ENCODE measurements at places on chromosomes 2 and 18.

- no peak for DNase-seq
Measured at GRCh38 chr2:191867507-191867847, 20.6 kb upstream of the CAVIN2 start.

DNA sequence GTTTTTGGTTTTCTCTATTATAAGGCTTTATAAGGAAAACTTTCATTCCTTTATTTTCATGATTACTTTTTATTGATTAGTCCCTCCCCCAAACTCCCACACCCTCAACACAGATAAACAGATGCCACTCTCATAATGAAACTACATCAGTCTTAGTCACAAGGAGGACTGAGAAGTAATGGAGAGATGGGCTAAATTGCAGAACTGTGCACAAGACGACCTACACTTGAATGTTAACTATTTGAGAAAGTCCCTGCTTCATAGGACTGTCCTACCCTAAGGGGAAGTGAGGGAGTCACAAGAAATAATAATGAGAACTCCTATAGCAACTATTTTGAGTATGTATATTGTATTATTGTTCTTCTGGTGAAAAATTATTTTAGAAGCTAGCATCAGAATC, 360.8 kb downstream of the RBM43 start:
- no peak for DNase-seq

GRCh38 chr2:58146707-58147106, 94.4 kb downstream of the FANCL start:
- no peak for DNase-seq

DNA sequence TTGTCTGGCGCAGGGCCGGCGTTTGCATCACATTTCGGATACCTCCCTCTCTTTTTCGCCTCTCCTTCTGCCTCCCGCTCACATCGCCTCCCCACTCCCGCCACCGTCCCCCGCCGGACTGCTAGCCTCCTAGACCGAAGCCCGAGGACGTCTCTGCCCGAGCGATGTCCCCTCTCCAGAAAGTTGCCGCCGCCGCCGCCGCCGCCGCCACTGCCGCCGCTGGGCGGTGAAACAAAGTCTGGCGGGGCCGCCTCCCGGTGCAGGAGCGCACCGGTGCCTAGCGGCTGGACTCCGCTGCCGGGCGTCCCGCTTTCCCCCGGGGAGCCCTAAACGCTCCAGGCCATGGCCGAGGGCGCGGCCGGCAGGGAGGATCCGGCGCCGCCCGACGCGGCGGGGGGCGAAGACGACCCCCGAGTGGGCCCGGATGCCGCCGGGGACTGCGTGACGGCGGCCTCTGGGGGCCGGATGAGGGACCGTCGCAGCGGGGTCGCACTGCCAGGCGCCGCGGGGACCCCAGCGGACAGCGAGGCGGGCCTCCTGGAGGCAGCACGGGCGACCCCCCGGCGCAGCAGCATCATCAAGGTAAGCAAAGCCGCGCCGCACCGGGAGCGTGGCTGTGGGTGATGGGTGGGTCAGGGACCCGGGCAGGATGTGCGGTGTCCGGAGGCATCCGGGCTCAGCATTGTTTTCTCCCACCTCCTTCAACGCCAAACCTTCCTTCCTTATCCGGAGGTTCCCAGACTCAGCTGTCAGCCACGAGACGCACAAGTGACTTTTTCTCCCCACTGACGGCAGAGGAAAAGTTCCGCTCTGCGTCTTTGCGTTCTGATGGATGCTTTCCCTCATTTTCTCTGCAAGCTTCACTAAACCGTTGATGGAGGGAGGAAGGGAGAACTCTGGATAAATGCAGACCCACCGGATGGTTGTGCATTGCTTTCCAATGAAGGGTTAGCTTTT, 643 bp downstream of the PLCL1 start:
- DNase-seq = no peak

DNA sequence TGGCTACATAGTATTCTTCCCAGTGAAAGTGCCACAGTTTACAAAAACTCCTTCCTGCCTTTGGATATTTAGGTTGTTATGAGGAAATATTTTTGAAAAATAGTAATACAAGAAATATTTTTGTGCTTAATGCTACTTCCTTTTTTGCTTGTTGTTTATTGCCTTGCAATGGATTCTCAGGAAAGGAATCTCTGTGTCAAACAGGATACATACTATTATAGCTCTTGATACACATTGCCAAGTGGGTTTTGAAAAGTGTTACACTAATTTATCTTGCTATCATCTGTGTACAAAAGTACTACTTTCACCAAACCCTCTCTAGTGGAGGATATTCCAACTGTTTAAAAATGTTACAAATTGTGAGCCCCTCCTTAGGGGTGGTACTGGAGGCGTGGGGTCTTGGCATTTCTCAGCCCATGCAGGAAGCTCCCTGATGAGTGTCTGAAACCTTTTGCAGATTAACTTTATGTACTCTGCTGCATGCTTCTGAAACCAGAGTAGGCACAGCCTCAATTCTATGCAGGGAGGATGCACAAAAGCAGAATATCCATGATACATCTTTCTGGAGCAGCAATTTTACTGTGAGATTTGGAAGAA, 54.5 kb downstream of the EVA1A start:
- no peak for DNase-seq

GRCh38 chr2:42142547-42143184, 26.5 kb upstream of the EML4 start:
- no peak for DNase-seq

DNA sequence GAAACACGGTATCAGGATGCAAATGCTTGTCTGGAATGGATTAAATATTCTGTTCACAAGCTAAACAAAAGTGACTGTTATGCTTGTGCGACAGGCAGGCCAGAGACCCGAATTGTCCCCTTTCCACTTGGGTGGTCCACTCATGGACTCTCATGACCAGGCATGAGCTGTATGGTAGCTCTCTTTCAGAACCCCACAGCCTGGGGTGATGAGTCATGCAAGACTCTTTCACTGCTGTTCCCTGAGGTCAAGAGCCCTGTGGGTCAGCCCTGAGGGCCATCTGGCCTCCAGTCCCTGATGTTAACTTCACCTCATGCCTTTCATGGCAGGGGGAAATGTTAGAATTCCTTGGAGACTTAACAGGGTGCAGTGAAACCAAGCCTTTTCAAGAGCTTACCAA, 13.7 kb upstream of the SAP130 start:
- DNase-seq = no peak

- DNase-seq = no peak
Measured at GRCh38 chr2:64919261-64919660, 69.9 kb upstream of the SLC1A4 start.

- DNase-seq = no peak
Measured at GRCh38 chr18:24734058-24734457, 273.6 kb downstream of the HRH4 start.

DNA sequence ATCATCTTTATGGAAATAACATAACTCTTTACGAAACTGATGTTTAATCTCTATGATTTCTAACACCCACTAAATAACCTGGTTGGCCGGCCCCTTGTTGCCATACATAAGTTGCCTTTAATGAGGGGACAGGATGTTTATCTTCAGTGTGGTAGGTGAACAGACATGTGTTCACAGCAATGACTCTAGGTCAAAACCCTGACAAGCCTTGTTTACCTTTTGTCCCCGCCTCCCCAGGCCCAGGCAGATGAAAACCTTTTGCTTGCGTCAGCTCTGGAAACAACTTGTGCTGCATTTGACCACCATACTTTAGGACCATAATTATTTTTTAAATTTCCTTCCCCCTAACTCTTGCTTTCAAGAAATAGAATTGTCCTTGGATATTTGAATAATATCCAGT, 2.9 kb upstream of the DSG4 start:
- no peak for DNase-seq

- no peak for DNase-seq
Measured at GRCh38 chr2:24418166-24418841, 58.0 kb upstream of the ITSN2 start.

DNA sequence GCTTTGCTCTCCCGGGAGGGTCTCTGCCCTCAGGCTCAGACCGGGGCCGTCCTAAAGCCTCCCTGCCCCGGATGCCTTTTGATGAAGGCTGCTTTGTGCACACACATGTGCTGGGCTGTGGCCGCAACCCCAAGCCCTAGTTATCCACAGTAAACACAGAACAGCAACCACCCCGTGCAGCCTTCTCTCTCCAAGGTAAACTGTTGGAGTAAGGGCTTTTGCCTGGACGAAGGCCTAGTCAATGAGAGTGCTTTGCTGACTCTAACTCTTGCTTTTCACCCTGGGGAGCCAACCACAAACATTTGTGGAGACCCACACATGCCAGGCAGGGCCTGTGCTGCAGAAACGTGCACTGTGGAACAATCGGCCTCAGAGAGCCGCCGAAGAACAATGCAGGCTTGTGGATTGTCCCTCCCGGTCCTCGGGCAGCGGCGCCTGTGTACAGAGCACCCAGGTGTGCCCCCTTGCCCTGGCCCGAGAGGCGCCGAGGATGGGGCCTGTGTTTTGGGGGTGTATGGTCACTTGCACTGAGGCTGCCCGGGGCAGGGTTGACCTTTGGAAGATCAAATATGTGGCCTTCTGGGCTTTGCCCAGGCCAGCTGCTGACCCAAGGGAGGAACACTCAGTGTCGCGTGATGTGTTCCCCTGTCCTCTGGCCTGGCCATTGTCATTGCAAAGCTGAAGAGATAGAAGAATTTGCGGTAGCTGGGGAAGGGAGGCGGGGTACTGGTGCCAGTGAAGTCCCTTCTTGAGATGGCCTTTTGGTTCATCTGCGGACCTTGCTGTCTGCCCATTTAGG, 37.0 kb downstream of the CTIF start:
- DNase-seq = no peak

- DNase-seq = no peak
Measured at GRCh38 chr2:168188002-168188401, 59.4 kb downstream of the STK39 start.

DNA sequence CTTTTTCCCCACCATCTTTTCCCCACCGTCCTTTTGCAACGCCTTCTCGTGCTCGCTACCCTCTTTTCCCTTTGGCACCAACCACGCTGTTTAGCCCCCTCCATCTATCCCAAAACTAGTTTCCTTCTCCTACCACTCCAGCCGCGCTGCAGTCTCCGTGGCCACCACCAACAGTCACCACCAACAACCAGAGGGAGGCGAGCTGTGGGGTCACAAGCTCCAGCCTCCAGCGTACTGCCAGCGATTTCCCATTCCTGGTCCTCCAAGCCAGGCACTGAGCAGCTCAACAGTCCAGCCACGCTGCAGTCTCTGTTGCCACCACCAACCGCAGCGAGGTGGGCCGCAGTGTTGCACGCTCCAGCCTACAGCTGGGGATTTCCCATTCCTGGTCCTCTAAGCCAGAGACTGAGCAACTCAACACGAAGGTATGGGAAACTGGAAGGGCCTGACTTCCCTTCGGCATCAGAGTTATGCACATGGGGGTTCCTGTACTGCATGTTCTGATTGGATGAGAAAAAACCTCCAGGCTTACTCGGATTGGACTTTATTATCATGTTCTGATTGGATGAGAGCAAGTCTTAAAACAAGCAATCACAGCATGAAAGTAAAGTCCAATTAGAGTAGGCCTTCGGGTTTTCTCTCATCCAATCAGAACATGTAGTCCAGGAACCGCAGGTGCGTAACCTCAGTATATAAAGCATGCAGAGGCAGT, 42.3 kb upstream of the IMP4 start:
- no peak for DNase-seq

DNA sequence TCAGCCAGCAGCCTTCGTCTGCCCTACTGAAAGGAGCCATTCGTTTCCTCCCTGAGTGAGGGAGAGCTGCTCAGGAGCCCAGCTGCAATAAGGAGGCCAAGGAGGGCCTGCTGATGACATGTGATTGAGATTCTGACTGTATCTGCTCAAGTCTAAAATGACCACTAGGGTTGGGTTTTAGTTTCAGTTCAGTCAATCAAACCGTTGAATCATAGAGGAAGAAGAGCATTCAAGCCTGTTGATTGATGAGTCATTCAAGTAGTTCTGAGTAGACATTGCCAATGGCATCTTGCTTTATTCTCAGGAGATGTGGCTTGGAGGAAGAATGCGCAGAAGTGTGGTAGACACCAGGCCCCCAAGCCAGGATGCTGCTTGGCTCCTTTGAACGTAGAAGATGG, 19.9 kb upstream of the BCL2L11 start:
- DNase-seq = peak; percentile 97

DNA sequence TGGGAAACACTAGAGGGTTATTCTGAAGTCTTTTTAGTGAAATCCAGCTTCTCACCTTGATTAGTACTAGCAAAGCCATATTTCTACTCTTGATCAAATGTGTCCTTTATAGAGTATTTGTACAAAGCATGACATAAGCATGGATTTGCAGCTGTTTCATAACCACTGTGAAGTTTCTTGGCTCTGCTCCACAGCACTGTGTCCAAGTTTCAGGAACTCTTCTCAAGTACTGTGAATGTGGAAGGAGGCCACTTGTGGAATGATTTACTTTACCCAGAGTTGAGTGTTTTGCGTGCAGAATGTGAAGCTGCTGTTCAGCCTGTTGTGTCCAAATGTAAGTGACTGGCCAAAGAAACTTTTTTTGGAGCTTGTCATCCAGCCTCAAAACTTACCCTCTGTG, 16.2 kb upstream of the MAPRE2 start:
- DNase-seq = no peak

GRCh38 chr2:18119883-18120282, 241.4 kb downstream of the KCNS3 start:
- peak; percentile 24 for DNase-seq

- no peak for DNase-seq
Measured at GRCh38 chr18:23273443-23273966, 138.2 kb downstream of the CABLES1 start.

DNA sequence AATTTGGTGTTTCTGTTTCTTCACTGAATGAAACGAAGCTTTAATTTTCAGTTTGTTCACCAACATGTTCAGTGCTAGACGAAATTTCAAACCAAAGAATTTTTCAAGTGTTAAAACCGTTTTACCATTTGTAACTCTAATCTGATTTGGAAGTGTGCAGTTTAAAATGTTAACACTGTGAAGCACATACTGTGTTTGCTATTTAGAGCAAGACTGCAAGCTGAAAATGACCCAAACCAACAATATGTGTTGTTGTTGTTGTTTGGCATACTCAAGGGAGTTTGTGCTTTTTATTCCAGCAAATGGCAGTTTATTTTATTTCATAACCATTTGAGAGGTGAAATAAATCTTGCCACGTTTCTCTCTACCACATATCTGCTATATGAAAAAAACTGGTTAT, 128.4 kb upstream of the CDH7 start:
- DNase-seq = no peak

Data from MV-4-11 (cell line).